A549 treated with RU486 at 1 μM for 4 hours (cell line): ENCODE measurements at places on chromosomes 3 and 15. TPM values are rescaled to one million over a fixed set of nuclear protein-coding genes. Genes with fewer than 3 reads are reported as not detected.

FBXW12 gene
- total RNA-seq = not detected in 5 replicates

PROK2 gene
- total RNA-seq = not detected in 5 replicates

SERPINI1 gene
- total RNA-seq = 1.8 to 4.0 TPM (median 2.6 TPM) in 5 replicates

MKRN2 gene
- total RNA-seq = 22.7 to 25.3 TPM (median 23.5 TPM) in 5 replicates

LCTL gene
- total RNA-seq = not detected in 5 replicates
